Bronchial epithelial cell (primary cell): ENCODE measurements at places on chromosomes 2 and 18. TPM values are rescaled to one million over a fixed set of nuclear protein-coding genes. Genes with fewer than 3 reads are reported as not detected.
A peak's percentile ranks its signal among the peaks of the same experiment; 100 is the strongest.

CTDP1 gene
- total RNA-seq: 27.1 and 32.1 TPM in 2 replicates

NOSTRIN gene
- total RNA-seq: 0.26 and 0.64 TPM in 2 replicates

CNDP1 gene
- not detected in 2 replicates for total RNA-seq

SERPINB13 gene
- total RNA-seq: 8.2 and 48.0 TPM in 2 replicates

LPIN1 gene
- total RNA-seq: 7.0 and 12.1 TPM in 2 replicates

SOX11 gene
- total RNA-seq: not detected in 2 replicates

ST8SIA3 gene
- not detected in 2 replicates for total RNA-seq

TRIM43 gene
- total RNA-seq: under 0.01 TPM in 1 of 2 replicates, not detected in the other

DNA sequence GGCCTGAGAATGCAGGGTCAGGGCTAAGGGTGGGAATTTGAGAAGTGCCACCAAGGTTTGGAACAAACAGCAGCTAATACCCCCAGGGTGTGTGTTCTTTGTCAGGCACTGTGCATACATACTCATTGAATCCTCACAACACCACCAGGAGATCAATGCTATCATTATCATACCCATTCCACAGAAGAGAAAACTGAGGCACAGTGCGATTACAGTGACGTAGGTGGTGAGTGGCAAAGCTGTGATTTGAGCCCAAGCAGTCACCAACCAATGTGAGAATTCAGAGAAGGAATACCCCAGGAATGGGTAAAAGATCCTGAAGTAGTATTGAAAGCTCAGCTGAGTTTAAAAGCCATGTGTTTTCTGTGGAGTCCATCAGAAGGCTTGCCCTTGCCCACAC lies 281.6 kb upstream of the MGAT5 start:
- no peak for DNase-seq

DNA sequence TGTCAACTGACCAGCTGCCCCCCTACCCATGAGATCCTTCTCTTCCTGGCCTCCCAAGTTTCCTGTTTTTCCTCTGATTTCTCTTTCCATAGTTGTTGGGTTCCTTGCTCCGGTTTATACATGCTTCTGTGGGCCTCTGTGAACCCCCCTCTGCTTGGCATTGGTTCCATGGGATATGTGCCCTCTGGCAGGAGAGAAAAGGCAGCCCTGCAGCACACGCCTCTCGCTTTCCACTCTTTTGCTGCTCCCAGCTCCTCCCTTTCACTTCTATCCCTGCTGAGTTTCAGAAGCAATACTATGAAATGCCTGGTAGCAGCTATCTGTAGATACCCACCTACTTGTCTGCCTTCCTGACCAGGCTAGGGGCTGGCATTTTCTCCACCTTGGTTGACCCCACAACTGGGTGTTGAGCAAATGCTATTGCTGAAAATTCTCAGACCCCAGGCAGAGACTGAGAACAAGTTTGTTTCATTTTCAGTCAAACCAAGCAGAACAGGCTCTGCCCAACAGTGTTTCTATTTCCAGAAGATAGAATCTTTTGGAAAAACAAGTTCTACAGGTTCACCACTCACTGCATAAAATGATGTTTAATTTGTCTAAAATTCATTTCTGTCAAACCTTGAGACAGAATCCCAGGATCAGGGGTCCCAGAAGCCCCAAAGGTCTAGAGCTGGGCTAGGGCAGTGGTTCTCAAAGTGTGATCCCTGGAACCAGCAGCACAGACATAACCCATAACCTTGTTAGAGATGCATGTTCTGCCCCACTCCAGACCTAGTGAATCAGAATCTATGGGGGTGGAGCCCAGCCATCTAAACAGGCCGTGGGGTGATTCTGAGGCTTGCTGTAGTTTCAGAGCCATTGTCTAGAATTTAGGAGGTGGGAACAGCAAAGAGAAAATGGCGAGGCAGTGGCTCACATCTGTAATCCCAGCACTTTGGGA lies 13.4 kb downstream of the CAPG start:
- no peak for DNase-seq

DNA sequence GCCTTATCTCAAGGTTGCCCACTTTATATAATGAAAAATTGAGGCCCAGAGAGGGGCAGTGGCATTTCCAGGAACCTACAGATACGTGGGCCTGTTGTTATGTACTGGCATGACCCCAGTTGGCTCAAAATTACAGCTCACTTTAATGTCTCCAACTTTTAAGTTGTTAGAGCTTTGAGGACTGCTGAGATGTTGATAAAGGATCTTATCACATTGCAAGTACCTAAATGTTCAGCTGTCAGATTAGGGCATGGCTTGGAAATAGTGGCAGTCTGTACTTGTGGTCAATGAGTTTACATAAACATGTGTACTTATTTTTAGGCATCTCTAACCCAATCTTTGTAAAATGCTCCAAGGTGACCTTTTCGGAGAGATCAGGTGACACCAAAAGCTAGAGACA lies 14.6 kb downstream of the SLC4A5 start:
- DNase-seq: no peak

DNA sequence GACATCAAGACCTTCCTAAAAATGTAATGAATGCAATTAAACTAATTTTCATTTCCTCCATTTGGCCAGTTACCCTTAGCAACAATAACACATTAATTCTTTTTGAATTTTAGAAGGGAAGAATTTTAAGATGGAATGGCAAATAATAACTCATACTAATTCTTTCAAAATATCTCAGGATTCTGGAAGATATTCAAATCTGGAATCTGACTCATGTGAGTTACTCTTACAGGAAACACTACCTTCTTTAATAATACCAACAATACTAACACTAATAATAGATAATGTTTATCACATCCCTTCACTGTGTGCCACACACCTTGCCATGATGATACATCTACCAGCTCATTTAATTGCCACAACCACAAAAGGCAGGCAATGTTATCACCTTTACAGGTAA lies 46.4 kb downstream of the ZNF521 start:
- no peak for DNase-seq

DNA sequence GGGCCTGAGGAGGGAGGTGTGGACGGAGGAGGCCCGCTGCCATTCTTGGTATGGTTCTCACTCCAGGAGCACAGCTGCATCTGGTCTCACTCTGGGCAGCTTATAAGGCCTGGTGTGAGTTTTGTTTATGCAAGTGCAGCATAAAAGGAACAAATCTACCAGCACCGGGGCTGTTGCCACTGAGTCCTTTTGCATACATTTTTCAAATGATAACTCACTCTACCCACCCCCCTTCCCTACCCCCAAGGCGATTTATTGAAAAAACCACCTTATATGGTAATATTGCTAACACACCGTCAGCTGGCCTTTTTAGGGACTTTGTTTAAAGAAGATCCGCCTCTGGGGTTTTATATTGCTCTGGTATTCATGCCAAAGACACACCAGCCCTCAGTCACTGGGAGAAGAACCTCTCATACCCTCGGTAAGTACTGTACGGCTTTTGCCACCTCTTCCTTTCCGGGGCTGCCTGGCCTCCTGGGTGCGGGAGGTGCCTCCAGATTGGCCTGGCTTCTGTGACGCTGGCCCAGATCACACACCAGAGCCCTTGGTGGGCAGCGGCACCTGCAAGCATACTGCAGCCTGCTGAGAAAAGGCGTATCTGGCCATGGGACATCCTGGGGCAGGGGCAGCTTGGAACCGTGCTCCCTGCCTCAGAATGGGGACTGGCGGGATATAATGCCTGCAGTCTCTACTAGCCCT lies at the start of gene ACTG2:
TSS of gene ACTG2 (plus strand) at position 378 of the 699 bp plus-strand sequence. CDS start 8,304 bp downstream, outside the sequence.
- no peak for DNase-seq

- no peak for DNase-seq
Observed at GRCh38 chr18:23071285-23071684, 64.0 kb upstream of the CABLES1 start.

DNA sequence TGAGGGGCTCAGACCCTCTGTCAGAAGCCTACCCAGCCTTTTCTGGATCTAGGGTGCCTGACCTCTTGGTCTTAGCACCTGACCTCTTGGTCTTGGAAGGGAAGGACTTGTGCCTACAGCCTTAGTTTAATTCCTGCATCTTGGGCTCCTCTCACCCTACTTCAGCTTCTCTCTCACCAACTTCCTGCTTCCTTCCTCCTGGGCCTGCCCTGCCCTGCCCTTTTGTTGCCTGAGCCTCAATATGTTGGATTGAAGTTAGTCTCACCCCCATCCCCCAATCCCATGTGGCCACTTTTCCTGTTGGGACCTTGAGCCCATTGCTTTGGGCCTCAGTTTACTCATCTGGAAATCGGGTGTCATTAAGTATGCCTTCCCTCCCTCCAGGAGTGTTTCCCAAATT lies 206.2 kb upstream of the SKOR2 start:
- DNase-seq: no peak

GRCh38 chr2:70779911-70780545 lies 10.4 kb downstream of the FIGLA start:
- DNase-seq: peak; percentile 76

GRCh38 chr2:183164650-183165015 lies 40.4 kb downstream of the NUP35 start:
- DNase-seq: no peak

DNA sequence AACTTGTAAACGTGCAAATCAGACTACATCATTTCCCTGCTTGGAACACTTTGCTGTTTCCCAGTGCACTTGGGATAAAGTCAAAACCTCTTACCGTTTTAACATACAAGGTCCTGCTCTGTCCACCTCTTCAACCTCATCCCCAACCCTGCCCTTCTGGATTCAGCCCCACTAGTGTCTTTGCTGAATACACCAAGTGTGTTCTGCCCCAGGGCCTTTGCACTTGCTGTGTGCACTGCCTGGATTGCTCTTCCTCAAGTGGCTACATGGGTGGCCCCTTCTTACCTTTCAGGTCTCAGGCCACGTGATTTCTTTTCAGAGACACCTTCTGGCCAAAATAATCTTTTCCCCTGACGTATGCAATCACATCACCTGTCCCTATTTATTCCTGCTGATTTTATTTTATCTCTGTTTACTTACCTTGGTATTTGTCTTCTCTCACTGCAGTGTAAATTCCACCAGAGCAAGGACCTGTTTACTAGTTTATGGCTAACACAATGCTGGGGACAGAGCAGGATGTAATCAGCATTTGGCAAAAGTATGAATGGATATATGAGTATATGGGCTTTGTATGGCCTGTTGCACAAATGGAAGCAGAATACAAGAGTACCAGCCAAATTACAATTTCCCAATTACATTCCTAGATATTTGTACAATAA lies 63.9 kb downstream of the MAPK4 start:
- DNase-seq: no peak

GRCh38 chr2:119013671-119014070 lies 71.7 kb downstream of the MARCO start:
- no peak for DNase-seq

DNA sequence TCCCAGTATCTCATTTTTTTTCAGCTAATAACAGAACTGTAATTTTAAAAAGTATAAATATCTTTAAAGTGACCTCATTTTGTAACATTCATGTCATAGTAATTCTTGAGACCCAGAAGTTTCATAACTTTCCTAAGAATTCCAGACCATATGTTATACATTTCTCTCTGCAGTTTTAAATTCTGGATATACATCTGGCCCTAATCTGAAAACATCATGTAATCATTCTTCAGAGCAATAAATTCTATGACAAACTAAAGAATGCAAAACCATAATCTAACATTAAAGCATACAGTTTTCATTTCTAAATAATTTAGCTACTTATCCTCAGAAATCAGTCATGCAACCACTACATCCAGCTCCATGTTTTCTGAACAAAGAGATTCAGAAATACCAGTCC lies 198.3 kb upstream of the SLC35G4 start:
- no peak for DNase-seq

DNA sequence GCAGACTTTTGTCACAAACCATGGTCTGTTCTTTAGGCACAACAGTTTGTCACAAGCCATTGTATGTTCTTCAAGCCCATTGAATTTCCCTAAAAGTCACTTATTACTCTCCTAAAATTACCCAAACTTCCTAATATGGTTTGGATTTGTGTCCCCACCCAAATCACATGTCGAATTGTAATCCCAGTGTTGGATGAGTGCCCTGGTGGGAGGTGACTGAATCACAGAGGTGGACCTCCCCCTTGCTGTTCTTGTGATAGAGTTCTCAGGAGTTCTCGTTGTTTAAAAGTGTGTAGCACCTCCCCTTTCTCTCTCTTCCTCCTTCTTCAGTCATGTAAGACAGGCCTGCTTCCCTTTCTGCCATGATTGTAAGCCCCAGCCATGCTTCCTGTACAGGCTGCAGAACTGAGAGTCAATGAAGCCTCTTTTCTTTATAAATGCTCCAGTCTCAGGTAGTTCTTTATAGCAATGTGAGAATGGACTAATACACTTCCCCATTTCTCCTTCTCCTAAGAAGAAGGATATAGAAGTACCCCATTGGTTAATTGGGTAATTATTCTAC lies 11.2 kb upstream of the GYPC start:
- DNase-seq: no peak
